ENCODE measurements at places on chromosomes 12 and 14. TPM values are rescaled to one million over a fixed set of nuclear protein-coding genes. Genes with fewer than 3 reads are reported as not detected.

The B4GALNT1 gene
- total RNA-seq = 5.6 TPM

The GALNT8 gene
- 0.21 TPM for total RNA-seq

The CPSF2 gene
- total RNA-seq = 80.2 TPM

The CIROP gene
- not detected for total RNA-seq

The FRS2 gene
- 48.0 TPM for total RNA-seq

The SIX4 gene
- total RNA-seq = 80.0 TPM

The PACS2 gene
- 115 TPM for total RNA-seq

The ARHGAP9 gene
- 2.1 TPM for total RNA-seq

The AJUBA gene
- total RNA-seq = 111 TPM

The GLIPR1L1 gene
- total RNA-seq = not detected

GRCh38 chr12:42892702-42893551, 303.4 kb upstream of the PRICKLE1 start:
- no peak for DNase-seq

DNA sequence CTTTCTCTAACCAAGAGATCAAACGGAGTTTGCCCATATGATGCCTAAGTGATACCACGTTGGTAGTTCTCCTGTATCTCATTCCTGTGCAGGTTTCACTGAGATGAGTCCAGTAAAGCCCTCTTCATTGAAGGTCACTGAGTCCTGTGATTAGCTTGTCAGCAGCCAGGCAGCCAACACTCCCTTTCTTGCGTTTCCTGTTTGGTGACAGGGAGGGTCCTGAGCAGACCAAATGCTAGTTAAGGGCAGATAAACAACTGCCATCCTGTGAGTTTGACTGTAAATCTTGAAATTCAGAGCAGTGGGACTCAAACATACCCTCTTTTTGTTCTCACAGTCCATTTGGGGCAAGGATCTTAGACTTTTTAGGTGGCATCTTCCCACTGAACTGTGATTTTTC, 39.4 kb downstream of the ZNF641 start:
- no peak for DNase-seq

DNA sequence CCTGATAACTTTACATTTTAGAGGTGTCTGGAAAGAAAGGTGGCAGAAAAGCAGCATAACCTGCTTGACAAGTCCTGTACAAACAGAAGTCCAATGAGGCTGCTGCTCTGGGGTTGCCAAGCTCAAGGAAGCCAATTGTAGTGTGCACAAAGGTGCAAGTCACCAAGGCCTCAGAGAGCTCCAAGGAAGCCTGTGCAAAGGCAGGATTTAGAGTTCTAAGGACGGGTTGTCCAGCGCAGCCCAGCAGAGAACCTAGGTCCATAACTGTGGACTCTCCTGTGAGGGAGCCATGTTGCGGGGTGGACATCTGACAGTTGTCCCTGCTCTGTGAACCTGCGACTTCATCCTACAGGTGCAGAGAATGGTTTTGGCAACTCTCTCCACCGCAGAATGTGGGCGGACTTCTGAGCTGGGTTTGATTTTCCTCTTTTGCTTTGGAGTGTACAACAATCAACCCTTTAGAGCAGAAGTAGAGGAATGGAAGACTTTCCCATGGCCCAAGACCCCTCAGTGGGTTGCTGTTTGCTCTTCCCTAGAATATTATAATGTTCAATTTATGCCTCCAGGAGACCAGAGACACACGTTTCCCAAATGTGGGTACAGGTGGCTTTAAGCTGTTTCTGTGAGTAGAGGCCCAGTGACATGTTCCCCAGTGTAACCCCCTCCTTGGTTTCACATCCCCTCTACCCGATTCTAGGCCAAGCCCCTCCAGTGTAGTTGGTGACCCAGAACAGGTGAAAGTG, 81.0 kb downstream of the ETV6 start:
- no peak for DNase-seq

DNA sequence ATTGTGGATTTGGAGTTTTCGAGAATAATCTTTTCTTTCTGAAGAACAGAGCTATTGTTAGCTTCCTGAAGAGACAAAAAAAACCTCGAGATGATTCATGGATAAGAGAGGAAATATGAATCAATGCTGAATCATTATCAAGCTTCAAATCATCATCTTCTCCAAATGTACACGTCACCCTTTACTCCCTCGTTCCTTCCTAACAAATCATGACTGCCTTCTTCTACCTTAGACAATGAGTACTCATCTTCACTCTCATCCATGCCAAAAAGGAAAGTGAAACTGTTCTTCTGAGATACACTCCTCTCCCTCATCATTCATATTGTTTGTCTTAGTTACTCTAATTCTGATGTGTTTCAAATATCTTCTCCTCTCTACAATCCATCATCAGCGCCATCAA, 1115.8 kb upstream of the ATXN7L3B start:
- no peak for DNase-seq

GRCh38 chr14:90454041-90455000, 57.5 kb downstream of the CALM1 start:
- no peak for DNase-seq

DNA sequence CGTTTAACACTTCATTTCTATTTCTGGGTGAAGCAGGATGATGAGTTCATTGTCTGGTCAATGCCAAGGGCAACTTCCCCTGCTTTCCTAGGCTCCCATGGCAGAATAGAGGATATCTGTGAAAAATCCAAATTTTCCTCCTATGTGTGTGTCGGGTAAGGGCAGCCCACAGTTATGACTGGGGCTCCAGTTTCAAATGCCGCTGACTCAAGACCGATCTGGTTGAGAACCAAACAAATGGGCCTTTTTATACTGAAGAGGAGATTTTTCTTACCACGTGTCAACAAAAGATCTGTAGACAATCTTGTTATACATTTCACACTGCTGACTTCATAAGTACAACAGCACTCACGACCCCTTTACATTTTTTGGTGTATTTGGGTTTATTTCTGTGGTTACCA, 120.8 kb downstream of the CHST11 start:
- no peak for DNase-seq

- DNase-seq = no peak
Measured at GRCh38 chr14:37594971-37595808, at the start of the genes FOXA1 and TTC6. FOXA1 (minus strand) TSS chr14:37595249; CDS start chr14:37594972, 277 bp downstream. TTC6 (plus strand) TSS chr14:37595629; CDS start chr14:37622065, 26,436 bp downstream.

- no peak for DNase-seq
Measured at GRCh38 chr14:95138876-95139275, 18.5 kb downstream of the DICER1 start.

DNA sequence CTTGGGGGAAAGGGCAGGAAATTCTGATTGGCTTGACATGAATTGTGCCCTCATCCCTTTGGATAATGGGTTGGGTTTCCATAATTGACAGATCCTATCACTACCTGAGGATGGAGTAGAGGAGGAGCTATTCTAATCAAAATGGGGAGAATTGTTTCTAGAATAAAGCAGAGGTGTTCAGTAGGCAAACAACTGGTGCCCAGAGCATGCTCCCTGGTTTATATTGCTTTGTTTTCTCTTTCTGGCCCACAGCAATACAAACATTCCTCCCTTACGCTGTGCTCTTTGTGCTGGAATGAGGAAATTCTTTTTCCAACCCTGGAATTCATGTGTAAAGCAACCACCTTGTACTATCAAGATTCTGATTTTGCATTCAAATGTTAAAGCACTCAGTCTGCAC, 147.4 kb downstream of the RASSF9 start:
- DNase-seq = no peak

- DNase-seq = no peak
Measured at GRCh38 chr12:22728987-22729386, 104.0 kb downstream of the ETNK1 start.

DNA sequence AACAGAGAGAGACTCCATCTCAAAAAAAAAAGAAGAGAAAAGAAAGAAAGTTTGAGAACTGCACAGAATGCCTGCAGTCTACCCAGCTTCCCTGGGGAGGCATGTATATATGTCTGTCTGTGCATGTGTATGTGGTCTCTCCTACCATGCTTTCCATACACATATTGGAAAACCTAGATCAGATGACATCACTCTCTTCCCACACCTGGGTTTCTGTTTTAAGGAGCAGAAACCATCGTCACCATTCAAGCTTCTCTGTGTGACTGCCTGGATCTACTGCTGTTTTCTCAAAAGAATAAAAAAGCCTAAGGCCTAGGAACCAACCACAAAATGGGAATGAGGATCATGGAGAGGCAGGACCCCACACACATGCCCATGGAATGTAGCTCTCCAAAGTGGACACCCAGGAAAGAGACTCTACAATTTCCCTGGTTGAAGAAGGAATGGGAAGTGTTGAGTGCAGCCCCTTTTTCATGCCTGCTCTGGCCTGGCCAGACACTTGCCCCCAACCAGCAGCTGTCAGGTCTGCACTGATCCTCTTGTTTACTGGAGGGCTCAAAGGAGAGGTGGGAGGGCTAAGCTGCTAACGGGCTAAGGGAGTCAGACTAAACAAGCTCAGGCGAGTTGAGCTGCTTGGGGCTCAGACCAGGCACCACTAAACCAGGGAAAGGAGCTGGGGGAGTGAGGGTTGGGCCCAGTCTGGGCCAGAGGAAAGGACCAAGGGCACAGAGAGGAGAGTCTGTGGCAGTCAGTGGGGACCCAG, 7.7 kb upstream of the PCK2 start:
- DNase-seq = no peak

GRCh38 chr14:29077916-29078315, 311.3 kb downstream of the FOXG1 start:
- DNase-seq = no peak

GRCh38 chr12:112503512-112503911, 84.8 kb downstream of the PTPN11 start:
- DNase-seq = no peak

GRCh38 chr12:31732926-31733548, 4.2 kb upstream of the AMN1 start:
- no peak for DNase-seq

DNA sequence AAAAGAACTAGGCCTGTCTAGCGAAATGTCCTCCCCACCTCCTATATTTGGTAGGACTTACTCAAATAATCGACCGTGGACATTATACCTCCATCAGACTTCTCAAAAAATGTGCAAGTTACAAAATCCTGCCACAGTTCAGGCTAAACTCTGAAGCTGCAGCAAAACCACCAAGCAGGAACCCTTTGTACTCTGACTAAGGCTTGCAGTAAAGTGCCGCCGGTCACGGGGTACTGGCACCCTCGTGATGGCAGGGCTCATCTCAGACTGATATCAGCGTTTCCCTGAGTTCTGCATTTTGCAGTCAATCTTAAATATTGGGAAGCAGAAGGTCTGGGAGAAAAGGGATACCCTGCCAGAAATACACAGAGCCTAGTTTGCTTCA, 17.1 kb downstream of the SLC11A2 start:
- DNase-seq = no peak

DNA sequence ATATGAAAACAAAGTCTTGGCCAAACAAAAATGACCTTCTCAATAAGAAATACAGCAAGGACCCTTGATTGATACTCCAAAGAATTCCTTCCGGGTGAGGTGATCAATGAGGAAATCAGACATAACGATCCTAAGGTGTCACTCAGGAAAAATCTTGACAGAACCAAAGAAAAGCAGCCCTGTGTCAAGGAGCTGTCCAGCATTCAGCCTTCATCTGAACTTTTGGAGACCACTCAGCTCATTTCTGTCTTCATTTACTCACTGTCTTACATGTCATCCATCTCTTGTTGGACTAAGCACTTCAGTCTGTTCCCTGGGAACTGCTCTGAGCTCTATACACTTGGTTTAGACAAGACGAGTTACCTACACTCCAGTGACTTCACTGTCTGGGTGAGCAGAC, 179.9 kb downstream of the GRIN2B start:
- no peak for DNase-seq

- no peak for DNase-seq
Measured at GRCh38 chr12:82090165-82090564, 268.0 kb downstream of the CCDC59 start.

DNA sequence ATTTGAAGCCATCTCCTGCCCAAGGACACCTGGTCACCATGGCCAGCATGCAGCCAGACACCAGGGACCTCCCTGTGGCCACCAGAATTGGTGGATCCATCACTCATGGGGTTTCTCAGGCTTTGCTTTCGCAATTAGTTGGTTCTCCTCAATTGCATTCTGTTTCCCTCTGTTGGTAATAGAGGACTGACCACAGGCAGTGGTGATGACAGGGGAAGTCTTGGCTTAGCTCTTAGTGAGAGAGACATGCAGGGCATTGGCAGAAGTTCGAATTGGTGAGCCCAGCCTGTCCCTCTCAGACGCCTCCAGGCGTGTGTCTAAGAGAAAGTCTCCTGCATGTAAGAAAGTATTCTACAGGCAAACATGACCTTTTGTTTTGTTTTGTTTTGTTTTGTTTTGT, 21.3 kb downstream of the HCAR2 start:
- no peak for DNase-seq

DNA sequence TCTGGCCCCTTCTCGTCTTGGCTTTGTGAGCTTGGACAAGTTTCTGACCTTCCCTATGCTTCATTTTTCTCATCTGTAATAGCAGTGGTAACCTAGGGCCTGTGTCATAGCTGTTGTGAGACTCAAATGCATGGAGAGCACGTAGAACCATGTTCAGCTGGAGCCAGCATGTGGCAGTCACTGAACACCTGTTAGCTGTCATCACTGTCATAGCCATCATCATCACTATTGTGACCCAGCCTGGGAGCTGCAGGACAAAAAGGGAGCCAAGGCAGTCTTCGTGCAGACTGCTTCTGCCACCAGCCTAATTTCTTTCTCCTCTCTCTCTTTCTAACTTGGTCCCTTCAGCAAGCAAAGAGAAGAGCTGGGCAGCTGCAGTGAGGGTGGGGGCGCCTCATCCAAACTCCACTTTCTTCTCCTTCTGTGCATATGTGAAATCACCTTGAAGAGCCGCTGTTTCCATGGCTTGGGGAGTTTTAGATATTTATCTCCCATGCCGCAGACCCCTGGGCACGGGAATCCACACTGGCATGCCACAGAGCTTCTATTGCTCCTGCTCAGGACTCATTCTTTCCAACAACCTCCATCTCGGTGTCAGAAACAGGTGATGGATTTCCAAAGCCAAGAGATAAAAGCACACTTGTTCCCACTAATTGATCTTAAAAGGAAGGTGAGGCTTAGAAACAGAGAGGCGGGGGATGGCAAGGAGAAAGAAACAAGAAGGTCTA, 87.0 kb downstream of the SRRM4 start:
- DNase-seq = no peak

- no peak for DNase-seq
Measured at GRCh38 chr14:30756594-30756993, 117.8 kb upstream of the COCH start.

GRCh38 chr14:21680072-21680471, 6.5 kb upstream of the OR4E1 start:
- DNase-seq = no peak

DNA sequence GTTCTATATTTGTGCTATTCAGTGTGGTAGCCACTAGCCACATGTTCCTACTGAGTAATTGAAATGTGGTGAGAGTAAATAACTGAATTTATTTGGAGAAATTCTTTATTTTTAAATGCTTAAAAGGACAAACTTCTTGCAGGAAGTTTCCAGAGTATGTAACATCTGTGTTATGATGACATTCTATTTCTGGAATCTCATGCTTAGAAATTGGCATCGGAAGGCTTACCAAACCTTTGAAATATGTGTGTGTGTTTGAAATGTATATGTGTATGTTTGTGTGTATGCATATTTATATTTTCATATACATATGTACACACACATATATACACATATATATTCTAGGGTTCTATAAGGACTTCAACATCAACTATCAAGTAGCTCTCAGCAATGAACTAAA, 12.4 kb upstream of the WSCD2 start:
- DNase-seq = no peak
